Right forelimb (tissue), 1 donor: ENCODE measurements at places on chromosomes 3 and 15.

- DNase-seq, result no peak
Measured at GRCh38 chr3:160106905-160107861, 118.0 kb upstream of the C3orf80 start.

GRCh38 chr15:31128919-31129768 lies 27.6 kb upstream of the TRPM1 start:
- peak; percentile 81 for DNase-seq

- DNase-seq, result no peak
Measured at GRCh38 chr15:100572362-100572983, 29.5 kb downstream of the LINS1 start.

GRCh38 chr15:76150971-76151598 lies 91.3 kb downstream of the TMEM266 start:
- peak; percentile 85 for DNase-seq

- DNase-seq, result no peak
Measured at GRCh38 chr3:150177673-150178381, 207.1 kb upstream of the PFN2 start.

DNA sequence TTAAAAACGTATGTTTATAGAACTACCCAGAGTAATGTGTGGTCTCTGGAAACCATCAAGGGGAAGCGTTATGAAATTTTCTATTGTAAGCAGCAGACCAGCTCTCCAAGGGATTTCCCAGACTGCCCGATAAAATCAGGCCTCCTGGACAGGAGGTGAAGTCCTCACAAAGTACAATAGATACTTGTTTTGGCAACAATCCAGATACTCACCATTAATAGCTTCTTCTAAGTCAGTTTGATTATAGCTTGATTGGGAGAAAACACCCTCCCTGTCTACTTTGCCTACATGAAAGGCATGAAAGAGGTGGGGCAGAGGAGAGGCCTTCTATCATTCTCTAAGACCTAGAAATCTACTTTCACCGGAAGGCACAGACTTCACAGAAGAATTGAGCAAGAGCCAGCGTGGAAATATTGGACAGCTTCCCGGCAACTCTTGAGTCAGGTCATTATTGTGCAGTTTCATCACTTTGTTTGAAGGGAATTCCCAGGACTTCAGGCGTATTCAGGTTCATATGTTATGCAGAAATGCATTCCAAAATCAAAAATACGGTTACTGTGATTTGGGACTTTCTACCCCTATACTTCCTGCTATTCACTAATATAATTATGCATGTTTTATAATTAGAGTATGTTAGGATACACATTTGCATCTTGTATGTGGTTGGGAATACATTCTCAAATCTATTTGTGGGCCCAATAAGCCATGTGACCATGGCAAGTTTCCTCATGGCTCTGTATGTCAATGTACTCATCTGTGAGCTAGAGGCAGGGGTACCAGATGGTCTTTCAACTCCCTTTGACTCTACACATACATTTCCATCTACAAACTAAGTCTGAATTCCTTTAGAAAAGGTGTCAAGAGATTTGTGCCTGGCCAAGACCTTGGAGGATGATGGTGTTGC lies 103.5 kb downstream of the CD47 start:
- DNase-seq, result peak; percentile 79

DNA sequence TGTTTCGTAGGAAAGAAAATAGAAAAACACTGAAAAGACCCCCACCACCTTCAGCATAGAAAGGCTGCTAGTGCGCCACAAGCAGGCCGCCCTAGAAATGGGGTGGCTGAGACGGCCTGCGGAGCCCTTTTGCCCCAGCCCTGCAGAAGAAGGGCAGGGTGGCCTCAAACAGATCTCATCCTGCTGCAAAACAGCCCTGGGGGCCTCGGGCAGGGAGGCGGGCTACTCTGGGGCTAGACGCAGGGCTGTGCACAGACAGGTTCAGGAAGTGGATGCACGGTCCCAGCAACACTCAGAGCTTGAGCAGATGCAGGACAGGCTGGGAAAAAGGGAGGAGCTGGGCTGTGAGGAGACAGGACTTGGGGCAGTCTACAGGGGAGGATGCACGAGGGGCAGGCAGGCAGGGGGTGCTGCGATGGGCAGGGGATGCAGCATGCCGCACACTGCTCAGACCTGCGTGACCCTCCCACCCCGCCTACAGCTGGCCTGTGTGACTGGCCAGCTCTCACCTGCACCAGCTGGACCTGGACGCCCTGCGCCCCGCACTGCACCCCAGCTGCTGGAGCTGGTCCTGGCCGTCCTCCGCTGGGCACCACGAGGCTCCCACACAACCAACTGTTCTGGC lies 34.3 kb downstream of the ZXDC start:
- DNase-seq, result no peak

DNA sequence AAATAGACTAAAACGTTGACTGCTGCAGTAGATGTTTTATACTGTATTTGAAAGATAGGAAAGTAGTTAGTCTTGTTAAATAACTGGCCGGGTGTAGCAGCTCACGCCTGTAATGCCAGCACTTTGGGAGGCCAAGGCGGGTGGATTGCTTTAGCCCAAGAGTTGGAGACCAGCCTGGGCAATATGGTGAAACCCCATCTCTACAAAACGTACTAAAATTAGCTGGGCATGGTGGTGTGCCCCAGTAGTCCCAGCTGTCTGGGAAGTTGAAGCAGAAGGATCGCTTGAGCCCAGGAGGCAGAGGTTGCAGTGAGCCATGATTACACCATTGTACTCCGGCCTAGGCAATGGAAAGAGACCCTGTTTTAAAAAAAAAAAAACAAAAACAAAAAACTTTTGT lies 60.5 kb upstream of the ULK4 start:
- DNase-seq, result no peak

GRCh38 chr3:73451301-73451944 lies 173.3 kb downstream of the PDZRN3 start:
- DNase-seq, result no peak

GRCh38 chr3:30035935-30036567 lies 570.4 kb upstream of the TGFBR2 start:
- DNase-seq, result no peak
